ENCODE measurements at places on chromosomes 11 and 22. TPM values are rescaled to one million over a fixed set of nuclear protein-coding genes. Genes with fewer than 3 reads are reported as not detected.

SEPTIN3 gene
- 0.29 TPM for total RNA-seq

ACTN3 gene
- total RNA-seq, result not detected

CD3D gene
- total RNA-seq, result not detected

MRPL16 gene
- 32.9 TPM for total RNA-seq

SMTNL1 gene
- not detected for total RNA-seq

FOLR2 gene
- not detected for total RNA-seq
